Daoy (cell line): ENCODE measurements at places on chromosomes 1 and 21. TPM values are rescaled to one million over a fixed set of nuclear protein-coding genes. Genes with fewer than 3 reads are reported as not detected.
A peak's percentile ranks its signal among the peaks of the same experiment; 100 is the strongest.

DNA sequence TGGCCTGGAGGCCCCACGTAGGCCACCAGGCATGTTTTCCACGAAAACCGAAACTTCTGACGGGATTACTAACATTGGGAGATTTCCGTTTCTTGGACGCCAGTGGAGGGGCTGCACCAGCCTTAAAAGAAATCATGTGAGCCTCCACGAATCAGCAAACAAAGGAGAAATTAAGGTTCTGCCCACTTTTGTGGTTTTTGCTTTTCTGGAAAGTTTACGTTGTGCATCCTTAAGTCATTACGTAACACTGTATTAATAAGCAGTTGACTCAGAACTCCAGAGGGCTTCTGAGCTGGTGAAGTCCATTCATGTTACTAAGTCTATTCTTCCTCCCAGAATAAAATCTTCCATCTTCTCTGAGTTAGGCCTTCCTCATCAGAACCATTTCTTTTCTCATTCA is 168.5 kb downstream of the PSMG1 start:
- DNase-seq = peak; percentile 72

DNA sequence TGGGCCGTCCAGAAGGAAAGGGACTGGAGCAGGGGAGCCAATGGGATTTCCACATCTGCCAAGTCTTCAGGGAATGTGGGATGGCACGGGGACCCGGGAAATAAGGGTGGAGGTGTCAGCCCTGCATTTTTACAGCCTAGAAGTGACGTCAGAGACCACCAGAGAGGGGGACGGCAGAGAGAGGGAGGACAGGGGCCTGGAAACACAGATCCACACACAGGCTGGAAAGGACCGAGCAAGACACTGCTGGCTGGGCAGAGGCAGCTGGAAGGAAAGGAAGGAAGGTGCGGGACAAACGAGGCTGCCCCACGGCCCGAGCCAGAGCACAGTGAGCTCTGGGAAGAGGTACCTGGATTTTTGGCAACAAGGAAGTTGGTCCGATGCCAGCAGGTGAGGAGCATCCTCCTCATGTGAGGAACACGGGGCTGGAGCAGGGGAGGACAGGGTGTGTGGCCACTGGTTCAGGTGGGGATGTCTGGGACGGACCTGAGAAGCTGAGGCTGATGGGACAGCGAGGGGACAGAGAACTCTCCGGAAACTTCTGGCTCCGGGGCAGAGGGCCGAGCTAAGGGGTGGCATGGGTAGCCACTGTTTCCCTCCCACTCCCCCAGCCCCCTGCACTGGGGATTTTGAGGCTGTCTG is 138.3 kb downstream of the PGBD5 start:
- no peak for DNase-seq

GRCh38 chr1:159429074-159429861 is 2.7 kb upstream of the OR10J4 start:
- DNase-seq = peak; percentile 79

The NCF2 gene
- 19.7 and 26.2 TPM in 2 replicates for total RNA-seq

DNA sequence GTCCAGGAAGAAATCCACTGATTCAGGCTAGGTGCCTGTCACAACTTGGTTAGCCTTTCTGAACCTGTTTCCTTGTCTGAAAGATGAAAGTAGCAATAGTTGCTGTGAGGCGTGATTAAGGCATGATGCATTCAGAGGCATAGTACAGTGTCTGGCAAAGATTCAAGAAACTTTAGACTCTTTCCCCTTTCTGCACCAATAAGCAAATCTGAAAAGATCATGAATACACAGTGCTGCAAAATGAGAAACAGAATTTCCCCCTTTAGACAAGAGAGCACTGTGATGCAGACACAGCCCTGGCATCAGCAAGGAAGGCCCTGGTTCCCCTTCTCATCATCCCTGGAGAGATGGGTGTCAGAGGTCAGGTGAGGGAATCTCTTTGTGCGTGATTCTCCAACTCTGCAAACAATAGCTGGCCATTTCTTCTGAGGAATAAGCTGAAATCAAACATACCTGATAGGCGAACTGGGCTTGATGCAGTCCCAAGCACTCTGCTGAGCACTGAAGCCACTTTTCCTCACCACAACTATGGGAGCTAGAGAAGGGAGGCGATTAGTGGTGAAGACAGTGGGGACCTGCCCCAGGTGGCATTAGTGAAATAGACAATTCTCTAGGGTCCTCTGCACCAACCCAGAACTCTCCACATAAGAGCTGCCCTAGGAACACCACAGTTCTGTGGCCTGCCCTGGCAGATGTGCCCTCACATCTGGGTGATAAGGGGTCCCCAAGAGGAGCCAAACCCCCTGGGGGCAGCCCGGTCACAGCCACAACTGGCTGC is 41.7 kb downstream of the ITPKB start:
- DNase-seq = peak; percentile 26

The JAM2 gene
- 0.42 and 1.1 TPM in 2 replicates for total RNA-seq

- no peak for DNase-seq
Measured at GRCh38 chr21:42094811-42095210, 23.7 kb downstream of the UMODL1 start.

GRCh38 chr1:112828716-112829115 is 113.6 kb upstream of the PPM1J start:
- no peak for DNase-seq

- DNase-seq = no peak
Measured at GRCh38 chr1:30291526-30291925, 431.9 kb downstream of the MATN1 start.

GRCh38 chr1:8463144-8463927 is 145.4 kb downstream of the SLC45A1 start:
- DNase-seq = peak; percentile 62

The A3GALT2 gene
- not detected in 2 replicates for total RNA-seq

The UBL4B gene
- not detected in 2 replicates for total RNA-seq

DNA sequence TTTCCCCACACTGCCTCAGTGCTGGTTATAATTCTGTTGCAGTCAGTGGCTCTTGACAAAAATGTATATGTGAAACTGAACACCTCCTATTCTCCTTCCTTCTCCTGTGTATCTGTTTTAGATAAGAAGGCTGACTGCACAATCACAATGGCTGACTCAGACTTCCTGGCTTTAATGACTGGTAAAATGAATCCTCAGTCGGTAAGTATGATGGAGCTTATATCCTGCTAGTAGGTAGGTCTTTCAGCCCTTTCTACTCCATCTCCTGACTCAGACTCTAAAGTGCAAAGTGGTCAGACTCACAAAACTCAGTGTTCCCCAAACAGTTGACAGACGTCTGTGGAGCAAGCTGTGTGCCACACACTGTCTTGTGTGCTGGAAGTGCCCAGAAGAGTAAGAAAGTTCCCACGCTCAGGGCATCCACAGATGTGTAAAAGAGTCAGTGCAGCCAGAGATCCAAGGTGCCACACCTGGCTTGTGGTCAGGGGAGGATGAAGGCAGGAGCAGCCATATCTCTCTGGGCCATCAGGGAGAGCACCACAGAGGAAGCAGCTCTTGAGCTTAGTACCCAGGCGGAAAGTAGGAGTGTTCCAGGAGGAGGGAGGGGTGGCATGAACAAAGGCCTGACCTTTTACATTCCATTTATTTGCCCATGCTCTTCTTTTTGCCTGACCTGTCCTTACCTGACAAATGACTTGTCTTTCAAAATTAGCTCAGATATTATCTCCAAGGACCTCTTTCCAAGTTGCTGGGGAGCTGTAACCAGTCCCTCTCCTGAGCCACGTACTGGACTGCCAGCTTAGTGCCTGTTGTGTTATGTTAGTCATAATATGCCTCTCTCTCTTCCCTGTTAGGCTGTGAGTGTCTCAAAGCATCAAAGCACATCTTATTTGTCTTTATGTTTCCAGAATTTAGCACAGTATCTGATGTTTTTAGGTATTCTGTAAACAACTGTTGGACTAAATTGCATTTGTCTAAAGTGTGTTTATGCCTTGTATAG is 14.0 kb upstream of the PODN start:
- peak; percentile 91 for DNase-seq
